Upper lobe of left lung (tissue), 6 donors: ENCODE measurements at places on chromosomes 11 and 22. TPM values are rescaled to one million over a fixed set of nuclear protein-coding genes. Genes with fewer than 3 reads are reported as not detected.

TP53I11 gene
- 99.2 TPM for total RNA-seq

SCN3B gene
- 1.2 TPM for total RNA-seq

- no peaks in the 10 kb centered on the region for H3K36me3 ChIP-seq
- no peak overlapping the region for H3K27ac ChIP-seq
- no peak for DNase-seq
Observed at GRCh38 chr11:101923554-101923953, 7.2 kb upstream of the ANGPTL5 start.

DNA sequence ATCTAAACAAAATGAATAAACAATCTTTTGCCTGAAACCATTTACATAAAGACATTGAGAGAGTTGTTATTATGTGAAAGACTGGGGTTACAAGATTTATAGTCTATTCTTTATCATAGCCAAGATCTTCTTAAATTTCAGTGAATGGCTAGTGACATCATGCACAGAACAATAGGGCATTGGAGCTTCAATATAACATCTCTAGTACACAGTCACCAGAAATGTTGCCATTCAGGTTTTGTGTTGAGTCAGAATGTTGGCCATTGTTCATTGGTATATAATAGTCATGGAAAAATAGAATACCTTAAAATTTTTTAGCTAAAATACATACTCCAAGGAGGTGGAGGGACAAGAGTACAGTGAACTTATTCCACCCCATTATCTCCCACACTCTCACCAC, 44.3 kb downstream of the SLC5A12 start:
- H3K4me3 ChIP-seq = no peak overlapping the region
- H3K27me3 ChIP-seq = no peaks in the 10 kb centered on the region
- H3K36me3 ChIP-seq = no peaks in the 10 kb centered on the region
- no peak for DNase-seq
- no peak overlapping the region for H3K27ac ChIP-seq

- DNase-seq = no peak
- no peaks in the 10 kb centered on the region for H3K4me1 ChIP-seq
- H3K4me3 ChIP-seq = no peak overlapping the region
- no peak overlapping the region for H3K27ac ChIP-seq
Observed at GRCh38 chr11:130728185-130729180, 187.8 kb downstream of the SNX19 start.
